ENCODE measurements at places on chromosomes 7 and 10. TPM values are rescaled to one million over a fixed set of nuclear protein-coding genes. Genes with fewer than 3 reads are reported as not detected.

DNA sequence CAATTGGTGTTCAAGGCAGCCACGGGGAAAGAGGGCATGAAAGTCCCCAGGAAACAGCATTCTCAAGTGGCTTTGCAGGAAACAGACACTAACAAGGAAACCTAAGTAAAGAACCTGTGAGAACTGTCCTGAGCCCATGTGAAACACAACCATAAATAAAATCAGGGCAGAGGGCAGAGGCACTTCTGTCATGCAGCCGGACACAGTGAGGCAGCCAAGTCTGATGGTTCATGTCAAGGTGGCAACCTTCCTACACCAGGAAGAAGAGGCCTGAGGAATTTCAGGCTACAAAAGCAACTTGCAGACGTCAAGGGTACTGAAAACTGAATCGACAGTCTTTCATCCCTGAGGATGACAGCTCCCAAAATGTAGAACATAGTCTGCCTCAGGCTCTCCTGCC lies 458.2 kb upstream of the NPVF start:
- no peak overlapping the region for H3K4me3 ChIP-seq
- no peak overlapping the region for H3K27ac ChIP-seq
- H3K27me3 ChIP-seq: peaks cover 3% of the 10 kb centered on the region
- H3K36me3 ChIP-seq: no peaks in the 10 kb centered on the region
- H3K4me1 ChIP-seq: no peaks in the 10 kb centered on the region

DNA sequence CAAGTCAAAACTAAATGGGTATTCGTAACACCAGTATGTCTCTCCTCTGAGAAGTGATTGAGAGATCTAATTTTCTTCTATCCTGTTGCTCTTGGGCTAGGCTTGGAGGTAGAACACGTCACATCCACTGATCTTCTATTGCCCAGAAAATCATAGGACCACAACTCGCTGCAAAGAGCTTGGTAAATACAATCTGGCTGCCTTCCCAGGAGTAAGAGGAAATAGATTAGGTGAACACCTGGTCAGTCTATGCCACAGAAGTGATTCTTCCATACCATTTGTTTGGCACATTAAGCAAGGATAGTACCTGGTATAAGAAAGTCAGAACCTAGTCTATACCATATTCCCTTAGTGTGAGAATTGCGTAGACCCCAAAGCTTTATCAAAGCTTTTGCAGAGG lies 129.3 kb upstream of the PHYHIPL start:
- H3K27ac ChIP-seq: no peak overlapping the region
- H3K36me3 ChIP-seq: no peaks in the 10 kb centered on the region
- DNase-seq: no peak
- no peaks in the 10 kb centered on the region for H3K4me1 ChIP-seq
- no peak overlapping the region for H3K4me3 ChIP-seq

DNA sequence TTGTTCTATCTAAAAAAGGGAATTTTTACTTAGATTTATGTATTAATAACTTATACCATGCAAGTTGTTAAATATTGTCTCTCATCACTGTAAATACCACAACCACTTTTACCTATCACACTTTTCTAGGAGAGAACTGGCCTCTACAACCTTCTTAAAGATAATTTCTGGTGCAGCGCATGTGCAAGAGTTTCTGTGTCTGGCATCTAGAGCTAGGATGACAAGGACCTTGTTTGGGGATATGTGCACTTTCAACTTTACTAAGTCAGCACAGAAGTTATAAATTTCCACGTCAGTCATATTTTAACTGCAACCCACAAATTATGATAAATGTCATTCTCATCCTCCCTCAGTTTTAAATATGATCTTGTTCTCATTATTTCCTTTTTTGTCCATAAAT lies 156.9 kb upstream of the ADCY1 start:
- DNase-seq: no peak
- no peaks in the 10 kb centered on the region for H3K4me1 ChIP-seq
- no peak overlapping the region for H3K27ac ChIP-seq

DNA sequence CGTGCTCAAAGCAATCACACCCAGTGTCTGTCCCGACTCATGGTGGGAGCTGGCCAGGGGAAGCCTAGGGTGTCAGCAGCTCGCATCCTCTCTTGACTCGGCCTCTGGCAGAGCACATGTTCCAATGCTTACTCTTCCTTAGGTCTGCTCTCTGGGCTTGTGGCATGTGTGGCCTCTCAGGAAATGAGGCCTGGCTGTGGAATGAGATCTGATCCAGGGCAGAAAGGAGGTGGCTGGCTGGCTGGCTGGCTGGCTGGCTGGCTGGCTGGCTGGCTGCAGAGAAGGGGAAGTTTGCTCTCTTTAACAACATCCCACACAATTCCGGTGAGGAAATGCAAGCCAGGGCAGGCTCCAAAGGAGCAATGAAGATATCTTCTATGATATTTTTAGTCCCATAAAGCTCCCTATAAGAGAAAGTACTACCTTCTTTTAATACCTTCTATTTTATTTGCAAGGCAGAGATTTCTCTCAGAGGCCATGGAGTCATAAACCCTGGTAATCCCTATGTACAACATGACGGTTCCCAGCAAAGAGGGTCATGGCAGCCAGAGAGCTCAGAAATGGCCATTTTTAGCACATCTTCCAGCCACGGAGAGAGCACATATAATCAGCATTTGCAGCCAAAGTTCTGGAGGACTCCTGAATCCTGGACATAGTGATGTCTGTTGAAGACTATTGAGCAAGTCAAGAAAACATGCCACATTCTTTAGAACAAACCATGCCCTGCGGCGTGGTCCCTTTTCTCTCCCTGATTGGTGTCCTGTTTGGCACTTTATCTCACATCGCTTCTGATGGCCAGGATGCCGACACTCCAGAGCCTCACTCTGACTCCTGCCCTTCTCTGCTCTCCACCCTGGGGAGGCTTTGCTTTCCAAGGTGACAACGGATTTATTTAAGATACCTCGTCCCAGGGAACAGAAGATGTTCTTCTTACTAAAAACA lies 153.7 kb downstream of the FANK1 start:
- H3K4me1 ChIP-seq: no peaks in the 10 kb centered on the region
- H3K27me3 ChIP-seq: no peaks in the 10 kb centered on the region
- no peak overlapping the region for H3K4me3 ChIP-seq

CUEDC2 gene
- polyA plus RNA-seq: 51.2 TPM

DNA sequence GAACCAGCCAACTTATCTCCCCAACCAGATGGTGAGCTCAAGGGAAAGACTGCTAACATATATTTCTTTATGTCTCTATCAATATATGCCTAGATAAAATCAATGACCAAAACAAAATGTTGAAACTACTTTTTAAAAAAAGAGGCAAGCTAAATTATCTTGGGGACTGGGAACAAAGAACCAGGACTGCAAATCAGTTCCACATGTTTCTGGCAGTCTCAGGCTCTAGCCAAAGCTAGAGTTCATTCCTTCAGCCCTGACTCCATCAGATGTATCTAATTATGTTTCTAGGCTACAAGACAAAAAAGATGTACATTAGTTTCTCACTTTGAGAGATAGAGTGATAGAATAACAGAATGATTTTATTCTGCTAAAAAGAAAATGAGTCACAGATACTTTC lies 1290.3 kb upstream of the SORCS1 start:
- H3K27ac ChIP-seq: no peak overlapping the region
- no peaks in the 10 kb centered on the region for H3K27me3 ChIP-seq
- no peak for DNase-seq
- H3K4me1 ChIP-seq: no peaks in the 10 kb centered on the region
- no peak overlapping the region for H3K4me3 ChIP-seq
- H3K36me3 ChIP-seq: no peaks in the 10 kb centered on the region

DNA sequence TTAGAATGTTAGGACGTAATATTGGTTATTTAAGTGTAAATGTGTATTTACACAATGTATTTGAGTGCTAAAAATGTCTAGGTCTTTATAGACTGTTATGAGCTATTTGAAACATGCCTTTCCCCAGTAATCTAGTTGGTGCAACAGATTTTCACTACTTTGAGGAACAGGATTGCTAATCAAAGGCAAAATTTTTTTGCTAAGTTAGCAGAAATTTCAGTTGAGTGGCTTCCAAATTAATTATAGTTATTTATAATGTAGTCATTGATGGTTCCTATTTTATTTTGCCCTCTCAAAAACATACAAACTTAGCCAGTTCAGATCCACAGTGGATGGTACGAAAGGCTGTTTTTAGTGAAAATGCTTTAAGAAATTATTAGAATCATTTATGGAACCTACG lies 78.7 kb upstream of the LYZL2 start:
- no peak for DNase-seq
- H3K4me3 ChIP-seq: no peak overlapping the region
- no peak overlapping the region for H3K27ac ChIP-seq
- H3K36me3 ChIP-seq: no peaks in the 10 kb centered on the region
- H3K27me3 ChIP-seq: no peaks in the 10 kb centered on the region
- H3K4me1 ChIP-seq: peaks cover 32% of the 10 kb centered on the region

- H3K27me3 ChIP-seq: no peaks in the 10 kb centered on the region
- no peak overlapping the region for H3K27ac ChIP-seq
- no peaks in the 10 kb centered on the region for H3K36me3 ChIP-seq
- H3K4me3 ChIP-seq: no peak overlapping the region
- H3K4me1 ChIP-seq: no peaks in the 10 kb centered on the region
Measured at GRCh38 chr7:32436146-32436928, 53.8 kb downstream of the LSM5 start.

DNA sequence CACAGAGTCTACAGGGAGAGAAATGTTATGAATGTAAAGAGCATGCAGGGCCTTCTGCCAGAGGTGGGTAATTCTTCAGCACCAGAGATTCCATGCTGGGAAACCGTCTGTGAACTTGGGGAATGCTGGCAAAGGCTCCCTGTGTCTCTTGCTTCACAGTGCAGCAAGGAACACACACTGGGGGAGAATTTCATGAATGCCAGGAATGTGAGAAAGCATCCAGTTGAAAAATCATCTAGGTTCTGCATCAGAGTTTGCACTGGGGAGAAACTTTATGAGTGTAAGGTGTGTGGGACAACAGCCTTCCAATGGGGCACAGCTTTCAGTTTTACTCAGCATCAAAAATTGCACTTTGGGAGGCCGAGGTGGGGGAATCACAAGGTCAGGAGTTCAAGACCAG lies 224.3 kb upstream of the IGFBP3 start:
- H3K36me3 ChIP-seq: no peaks in the 10 kb centered on the region
- H3K4me3 ChIP-seq: no peak overlapping the region
- H3K4me1 ChIP-seq: no peaks in the 10 kb centered on the region
- no peaks in the 10 kb centered on the region for H3K27me3 ChIP-seq
- no peak overlapping the region for H3K27ac ChIP-seq
